ENCODE measurements at places on chromosomes 16 and 17.

DNA sequence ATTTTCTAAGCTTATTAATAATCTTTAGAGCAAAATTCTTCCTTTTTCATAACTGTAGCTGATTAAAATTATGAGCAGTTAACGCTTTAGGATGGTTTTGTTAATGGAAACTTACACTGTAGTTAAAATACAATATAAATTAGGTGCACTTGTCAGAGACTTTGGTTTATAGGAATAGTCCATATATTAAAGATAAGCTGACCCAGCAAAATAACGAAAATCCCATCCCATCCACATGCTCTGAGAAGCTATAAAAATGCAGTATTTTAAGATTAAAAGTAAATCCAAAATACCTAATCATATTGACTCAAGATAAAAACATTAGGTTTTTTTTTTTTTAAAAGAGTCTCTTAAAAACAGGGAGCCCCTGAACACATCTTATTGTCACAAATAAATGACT lies 38.0 kb downstream of the CEP95 start:
- DNase-seq = no peak

- no peak for DNase-seq
Measured at GRCh38 chr17:55706808-55707773, 15.6 kb downstream of the TMEM100 start.

DNA sequence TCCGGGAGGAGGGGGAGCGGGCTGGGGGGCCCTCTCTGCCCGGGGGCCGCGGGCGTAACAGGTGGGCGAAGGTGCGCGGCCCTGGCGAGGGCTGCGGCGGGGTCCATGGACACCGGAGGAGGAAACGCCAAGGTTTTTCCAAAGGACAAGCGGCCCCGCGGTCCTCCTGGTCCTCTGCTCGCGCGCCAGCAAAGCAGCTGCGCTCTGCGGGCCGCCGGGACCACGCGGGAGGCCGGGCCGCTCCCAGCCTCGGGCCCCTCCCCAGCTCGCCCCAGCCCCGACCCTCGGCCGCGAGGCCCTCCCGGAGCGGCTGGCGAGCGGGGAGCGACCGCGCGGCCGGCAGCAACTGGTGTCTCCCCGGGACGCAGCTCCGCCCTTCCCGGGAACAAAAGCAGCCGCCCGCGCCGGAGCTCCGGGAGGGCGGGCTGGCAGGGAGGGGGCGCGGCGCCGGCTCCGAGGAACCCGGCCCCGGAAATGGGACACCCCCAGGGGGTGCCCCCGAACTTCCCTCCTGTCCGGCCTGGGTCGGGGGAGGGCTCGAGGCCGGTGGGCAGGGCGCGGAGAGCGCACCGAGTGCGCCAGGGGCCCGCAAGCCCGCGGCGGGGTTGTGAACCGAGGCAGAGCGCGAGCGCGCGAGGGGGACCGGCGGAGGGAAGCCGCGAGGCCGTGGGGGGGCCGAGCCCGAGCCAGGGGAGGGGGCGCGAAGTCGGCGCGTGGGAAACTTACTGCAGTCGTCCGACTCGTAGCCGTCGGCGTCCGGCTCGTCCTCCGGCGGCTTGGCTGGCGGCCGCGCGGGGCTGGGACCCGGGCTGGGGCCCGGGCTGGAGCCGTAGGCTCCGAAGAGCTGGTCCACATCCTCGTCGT lies 837 bp downstream of the DOC2B start:
- DNase-seq = no peak

- no peak for DNase-seq
Measured at GRCh38 chr16:68269793-68270192, 5.5 kb downstream of the SLC7A6 start.

- no peak for DNase-seq
Measured at GRCh38 chr16:10536814-10537389, 43.5 kb downstream of the EMP2 start.

GRCh38 chr17:43912635-43913304 lies 5.4 kb upstream of the MPP2 start:
- no peak for DNase-seq

GRCh38 chr17:28391401-28391800 lies 14.6 kb downstream of the SLC46A1 start:
- DNase-seq = no peak

DNA sequence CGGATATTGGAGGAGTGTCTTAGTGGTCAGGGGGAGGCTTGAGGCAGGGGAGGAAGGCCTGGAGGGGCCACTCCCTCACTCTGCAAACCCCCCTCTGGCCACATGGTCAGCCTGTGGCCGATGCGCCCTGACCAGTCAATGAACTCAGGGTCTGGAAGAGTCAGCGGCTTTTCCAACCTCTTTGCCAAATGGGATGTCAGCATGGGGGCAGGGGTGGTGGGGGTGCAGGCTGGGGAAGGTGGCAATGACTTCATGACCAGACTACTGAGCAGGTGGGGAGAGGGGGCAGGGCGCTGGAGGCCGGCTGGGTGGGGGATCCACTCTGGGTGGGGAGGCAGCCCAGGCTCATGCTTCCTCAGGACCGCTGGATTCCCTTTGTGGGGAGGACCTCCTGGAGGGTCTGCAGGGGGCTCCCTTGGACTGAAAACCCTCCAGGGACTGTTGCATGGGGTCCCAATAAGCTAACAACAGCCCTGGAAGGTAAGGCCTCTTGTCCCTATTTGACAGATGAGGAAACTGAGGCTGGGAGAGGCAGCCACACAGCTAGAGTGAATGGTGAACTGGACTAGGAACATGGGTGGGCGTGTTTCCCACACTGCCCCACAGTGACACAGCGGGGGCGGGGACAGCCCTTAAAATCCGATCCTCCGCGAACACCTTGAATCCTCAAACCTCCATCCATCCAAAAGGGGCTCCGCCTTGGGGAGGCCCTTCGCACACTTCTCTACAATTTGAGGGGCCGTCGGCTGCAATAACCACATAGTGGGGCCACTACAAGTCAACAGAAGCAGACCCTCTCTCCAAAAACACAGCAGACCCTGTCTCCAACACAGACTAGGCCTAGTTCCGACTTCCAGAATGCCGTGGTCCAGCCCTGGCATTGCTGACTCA lies 81.0 kb upstream of the TOB1 start:
- no peak for DNase-seq

DNA sequence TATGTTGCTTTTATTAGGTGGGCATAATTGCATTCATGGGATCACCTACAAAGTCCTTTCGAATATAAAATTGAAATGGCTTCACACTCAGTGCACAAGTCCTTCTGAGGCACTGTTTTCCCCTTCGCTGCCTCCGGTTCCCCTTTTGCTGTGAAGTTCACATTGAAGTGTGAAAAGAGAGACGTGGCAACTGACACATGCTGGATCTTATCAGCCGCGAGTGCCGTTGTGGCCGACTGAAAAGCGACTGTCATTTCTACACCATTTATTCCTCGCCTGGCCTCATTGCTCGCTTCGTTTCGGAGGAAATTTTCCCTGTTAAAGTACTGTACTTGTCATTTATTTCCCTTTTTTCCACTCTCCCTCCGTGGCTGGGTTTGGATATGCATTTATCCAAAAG lies 423.5 kb downstream of the MAF start:
- no peak for DNase-seq

GRCh38 chr17:80191192-80191591 lies 21.4 kb downstream of the CARD14 start:
- DNase-seq = no peak
